NAMALWA (cell line): ENCODE measurements at places on chromosomes 3 and 15.

GRCh38 chr3:115547207-115547606, 76.1 kb upstream of the GAP43 start:
- DNase-seq = no peak

GRCh38 chr3:131067983-131068382, 41.3 kb downstream of the NEK11 start:
- no peak for DNase-seq

DNA sequence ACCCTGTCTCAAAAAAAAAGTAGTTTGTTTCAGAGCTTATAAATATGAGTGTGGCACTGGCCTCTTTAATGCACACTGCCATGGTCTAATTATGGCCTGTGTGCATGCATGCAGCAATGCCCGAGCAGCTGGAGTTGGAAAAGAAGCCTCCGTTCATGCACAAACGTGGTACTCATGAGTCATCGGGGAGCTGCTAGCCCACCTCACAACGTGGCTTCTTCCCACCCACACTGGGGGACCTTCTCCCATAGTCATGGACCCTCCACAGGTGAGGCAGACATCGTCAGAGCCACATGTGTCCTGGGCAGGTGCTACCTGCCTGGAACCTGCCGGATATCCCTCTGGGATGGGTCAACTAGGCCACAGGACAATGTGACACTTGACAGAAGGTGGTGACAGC, 66.7 kb downstream of the ATP10A start:
- no peak for DNase-seq

GRCh38 chr3:194686816-194687637, 1.3 kb downstream of the FAM43A start:
- peak; percentile 42 for DNase-seq

GRCh38 chr15:98330692-98331435, 317.5 kb upstream of the IGF1R start:
- DNase-seq = no peak

DNA sequence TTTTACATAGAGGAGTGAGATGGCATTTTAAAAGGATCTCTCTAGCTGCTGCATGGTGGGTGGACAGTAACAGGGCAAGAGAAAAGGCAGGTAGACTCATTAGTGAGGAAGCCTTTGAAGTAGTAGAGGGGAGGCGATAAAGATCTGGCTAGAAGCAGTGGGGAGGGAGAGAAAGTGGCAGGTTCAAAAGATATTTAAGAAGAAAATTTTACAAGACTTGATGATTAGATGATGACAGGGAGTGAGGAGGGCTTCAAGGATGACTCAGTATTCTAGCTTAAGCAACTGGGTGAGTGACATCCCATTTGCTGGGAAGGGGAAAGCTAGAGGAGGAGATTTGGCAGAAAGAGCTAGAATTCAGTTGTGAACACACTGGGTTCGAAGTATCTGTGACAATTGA, 3.8 kb upstream of the BRPF1 start:
- no peak for DNase-seq

- no peak for DNase-seq
Observed at GRCh38 chr15:70741107-70741531, 22.2 kb downstream of the UACA start.

DNA sequence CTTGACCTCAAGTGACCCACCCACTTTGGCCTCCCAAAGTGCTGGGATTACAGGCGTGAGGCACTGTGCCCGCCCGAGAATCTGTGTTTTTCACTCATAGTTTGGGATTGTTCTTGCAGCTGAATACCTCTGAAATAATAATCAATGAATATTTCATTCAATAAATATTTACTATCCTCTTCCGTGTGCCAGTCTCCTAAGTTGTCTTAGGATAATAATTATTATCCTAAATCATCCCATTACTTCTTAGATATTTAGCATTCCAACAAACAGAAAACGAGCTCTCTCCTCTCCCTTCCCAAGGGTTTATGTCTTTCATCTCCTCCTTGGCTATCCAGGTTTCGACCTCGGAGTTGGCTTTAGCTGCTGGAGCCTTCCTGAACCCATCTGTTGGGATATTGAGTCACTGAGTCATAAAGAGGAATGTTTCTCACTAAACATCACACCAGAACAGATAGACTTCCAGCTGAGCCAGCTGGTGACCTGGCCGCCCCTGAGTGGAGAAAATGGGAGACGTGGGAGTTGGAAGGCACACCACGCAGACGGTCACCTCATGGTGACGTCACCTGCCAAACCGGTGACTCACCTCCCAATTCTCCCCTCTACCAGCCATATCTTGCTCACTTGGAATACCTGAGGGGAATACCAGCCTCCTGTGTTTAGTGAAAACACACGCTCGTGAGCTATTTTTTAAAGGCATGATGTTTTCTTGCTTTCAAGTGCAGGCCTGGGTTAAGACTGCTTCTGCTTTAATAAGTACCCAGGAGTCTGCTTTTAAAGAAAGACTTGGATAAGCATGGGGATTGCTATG, 43.9 kb downstream of the BHLHE40 start:
- no peak for DNase-seq

GRCh38 chr3:23312866-23313265, 109.7 kb downstream of the UBE2E2 start:
- DNase-seq = no peak

GRCh38 chr3:150744041-150744918, 18.7 kb downstream of the SIAH2 start:
- no peak for DNase-seq

GRCh38 chr15:65782096-65782495, 10.0 kb downstream of the DENND4A start:
- no peak for DNase-seq

- no peak for DNase-seq
Observed at GRCh38 chr3:46068501-46068900, 41.2 kb upstream of the XCR1 start.

GRCh38 chr3:140553591-140553990, 124.3 kb upstream of the TRIM42 start:
- DNase-seq = no peak

- DNase-seq = no peak
Observed at GRCh38 chr3:89740080-89740880, 632.9 kb downstream of the EPHA3 start.

DNA sequence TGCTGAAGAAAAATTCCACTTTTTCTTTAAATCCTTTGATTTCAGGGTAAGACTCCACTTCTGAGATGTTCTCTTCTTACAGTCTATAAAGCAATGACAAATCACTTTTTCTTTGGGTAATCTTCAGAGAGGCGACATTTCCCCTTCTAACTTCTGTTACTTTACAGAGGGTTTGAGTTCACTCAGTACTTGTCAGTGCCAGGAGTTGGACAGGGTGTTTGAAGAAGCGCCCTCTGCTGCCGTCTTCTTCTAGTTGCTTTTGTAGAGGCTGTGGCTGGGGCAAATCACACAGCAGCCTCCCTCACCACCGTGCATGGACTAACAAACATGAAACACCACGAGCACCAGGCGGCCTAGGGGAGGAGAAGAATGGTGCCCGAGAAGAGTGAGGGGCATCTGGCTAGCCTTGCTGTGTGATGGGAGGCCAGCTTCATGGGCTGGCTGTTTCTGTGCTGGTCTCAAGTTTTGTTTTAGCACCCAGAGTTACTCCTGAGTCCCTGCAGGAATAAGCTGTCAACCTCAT, at the start of gene CD80:
Gene CD80 (minus strand): TSS at position 174 of the 523 bp plus-strand sequence. CDS start 1,886 bp downstream, outside the sequence.
- peak; percentile 94 for DNase-seq

GRCh38 chr3:86702381-86702958, 288.5 kb downstream of the VGLL3 start:
- DNase-seq = peak; percentile 12

- DNase-seq = no peak
Observed at GRCh38 chr3:13509816-13510192, 29.7 kb downstream of the HDAC11 start.

GRCh38 chr3:189108067-189108466, 63.7 kb upstream of the TPRG1 start:
- no peak for DNase-seq

DNA sequence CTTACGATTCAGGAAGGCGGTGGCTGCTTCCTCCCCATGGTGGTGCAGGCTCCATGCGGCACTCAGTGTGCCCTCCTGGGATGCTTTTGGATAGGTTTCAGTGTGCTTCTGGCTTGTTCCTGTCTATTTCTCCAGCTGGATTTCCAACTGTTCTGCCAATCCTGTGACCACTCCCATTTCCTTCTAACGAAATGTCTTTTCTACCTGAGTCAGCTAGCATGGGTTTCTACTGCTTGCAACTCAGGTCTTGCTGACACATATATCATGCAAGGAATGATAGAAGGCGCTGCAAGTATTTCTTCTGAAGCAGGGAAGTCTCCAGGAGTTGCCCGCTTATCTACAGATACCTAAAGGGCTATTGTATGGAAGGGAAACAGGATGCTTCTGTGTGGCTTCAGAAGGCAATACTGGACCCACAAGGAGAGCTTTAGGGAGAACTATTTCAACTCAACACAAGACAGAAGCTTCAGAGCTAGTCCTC, 244.4 kb downstream of the OPA1 start:
- no peak for DNase-seq

GRCh38 chr15:68829068-68829467, 8.4 kb upstream of the ANP32A start:
- peak; percentile 73 for DNase-seq

- DNase-seq = no peak
Observed at GRCh38 chr3:64355401-64355807, 130.1 kb upstream of the PRICKLE2 start.

GRCh38 chr3:48407542-48408099, 22.3 kb downstream of the PLXNB1 start:
- DNase-seq = no peak

- DNase-seq = no peak
Observed at GRCh38 chr3:168585544-168585943, 489.8 kb upstream of the GOLIM4 start.

DNA sequence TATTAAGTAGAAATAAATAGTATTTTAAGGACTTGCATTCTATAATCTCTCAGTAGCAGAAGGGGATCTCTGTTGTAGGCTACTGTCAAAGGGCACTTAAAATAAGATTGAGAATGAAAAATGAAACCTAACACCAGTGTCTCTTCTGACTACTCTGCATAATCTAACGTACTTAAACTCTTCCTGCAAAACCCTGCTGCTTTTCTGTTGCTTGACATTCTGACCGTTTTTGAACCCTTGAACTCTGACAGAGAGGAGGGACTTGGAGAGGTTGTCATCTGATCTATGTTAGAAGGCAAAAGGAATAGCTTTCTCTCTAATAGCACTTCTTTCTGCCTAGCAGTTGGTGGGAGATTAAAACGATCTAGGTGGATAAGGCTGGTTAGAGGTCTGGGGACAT, 204.6 kb downstream of the ZIC1 start:
- no peak for DNase-seq

GRCh38 chr3:126746395-126747177, 42.5 kb downstream of the CHCHD6 start:
- DNase-seq = no peak

GRCh38 chr15:84929795-84930603, 45.5 kb downstream of the SLC28A1 start:
- DNase-seq = no peak

DNA sequence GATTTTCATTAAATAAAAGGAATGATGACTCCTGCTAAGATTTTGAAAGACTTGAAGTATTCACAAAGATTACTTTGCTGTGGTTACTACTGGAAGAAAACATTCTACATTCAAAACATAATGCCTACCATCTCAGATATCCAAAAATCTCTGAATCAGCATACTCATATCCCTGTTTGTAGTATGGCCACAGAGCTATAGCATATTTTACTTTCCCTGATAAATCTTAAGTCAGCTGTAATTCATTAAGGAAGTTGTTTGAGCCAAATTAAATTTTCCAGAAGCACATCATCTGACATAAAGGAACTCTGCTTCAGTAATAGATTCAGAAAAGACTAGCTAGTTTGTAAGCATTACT, 942.0 kb downstream of the ROBO1 start:
- DNase-seq = no peak
